Stimulated activated CD8-positive, alpha-beta memory T cell treated with anti-CD3 and anti-CD28 coated beads, Interleukin-7, amount 100 ng/mL, for 1 hour (primary cell): ENCODE measurements at places on chromosomes 11 and 22.

DNA sequence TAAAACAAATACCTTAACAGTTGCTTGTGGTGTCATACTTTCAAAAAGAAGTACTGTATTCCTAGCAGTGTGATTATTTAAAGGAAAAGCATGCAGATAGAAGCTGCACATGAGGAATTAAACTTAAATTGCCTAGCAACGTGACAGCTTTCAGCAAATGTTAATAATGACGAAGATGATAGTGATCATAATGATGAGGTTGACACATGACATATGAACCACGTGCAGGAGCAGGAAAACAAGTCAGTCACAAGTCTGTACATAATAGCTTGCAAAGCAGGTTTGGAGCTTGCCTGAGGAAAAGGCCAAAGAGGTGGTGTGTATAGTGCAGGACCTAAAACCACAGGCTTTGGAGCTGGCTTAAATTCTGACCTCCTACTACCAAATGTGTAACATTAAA, 30.6 kb upstream of the PIK3C2A start:
- DNase-seq = no peak

DNA sequence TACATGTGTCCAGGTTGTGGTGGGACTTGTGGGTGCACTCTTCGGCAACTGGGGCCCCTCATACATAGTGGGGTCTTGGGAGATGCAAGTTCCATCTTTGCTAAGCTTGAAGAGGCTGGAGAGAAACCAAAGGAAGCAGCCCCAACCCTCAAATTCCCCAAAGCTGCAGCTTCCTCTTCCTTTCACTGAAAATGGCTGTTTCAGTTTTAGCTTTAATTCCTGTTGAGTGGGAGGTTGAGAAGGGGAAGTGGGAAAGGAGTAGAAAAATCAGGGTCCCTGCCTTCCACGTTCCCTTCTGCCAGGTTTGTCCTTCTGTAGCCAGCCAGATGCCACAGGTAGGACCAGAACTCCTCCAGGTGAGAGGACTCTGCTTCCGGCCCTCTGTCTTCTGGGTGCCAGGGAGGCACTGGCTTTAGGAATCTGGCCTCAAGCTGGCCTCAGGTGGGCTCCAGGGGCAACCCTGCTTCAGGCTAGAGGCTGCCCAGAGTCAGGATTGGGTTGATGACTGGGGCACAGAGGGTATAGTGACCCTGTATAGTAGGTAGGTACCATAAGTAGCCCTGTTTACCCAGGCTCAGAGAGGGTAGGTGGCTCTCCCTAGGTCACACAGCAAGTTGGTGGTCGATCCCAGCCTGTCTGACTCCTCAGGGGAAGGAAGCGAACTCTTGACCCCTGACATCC, 16.2 kb downstream of the P2RY6 start:
- no peak for DNase-seq

DNA sequence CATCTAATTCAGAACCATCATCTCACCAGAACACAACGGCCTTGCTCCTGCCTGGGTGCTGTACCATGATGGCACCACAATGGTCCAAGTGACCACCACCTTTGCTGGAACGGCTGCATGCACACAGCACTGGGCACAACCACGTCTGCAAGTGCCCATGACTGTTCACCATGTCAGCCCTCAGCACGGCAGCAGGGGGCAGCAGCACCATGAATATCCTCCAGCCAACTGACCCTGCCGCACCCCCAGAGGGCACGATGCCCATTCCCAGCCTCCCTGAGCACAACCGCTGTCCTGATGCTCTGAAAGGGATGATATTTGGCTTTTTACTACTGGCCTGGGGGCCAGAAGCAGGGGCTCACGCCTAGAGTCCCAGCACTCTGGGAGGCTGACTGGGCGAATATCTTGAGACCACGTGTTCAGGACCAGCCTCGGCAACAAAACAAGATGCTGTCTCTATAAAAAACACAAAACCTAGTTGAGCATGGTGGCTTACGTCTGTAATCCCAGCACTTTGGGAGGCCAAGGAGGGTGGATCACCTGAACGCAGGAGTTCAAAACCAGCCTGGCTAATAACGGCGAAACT, 25.7 kb downstream of the DRD4 start:
- no peak for DNase-seq

DNA sequence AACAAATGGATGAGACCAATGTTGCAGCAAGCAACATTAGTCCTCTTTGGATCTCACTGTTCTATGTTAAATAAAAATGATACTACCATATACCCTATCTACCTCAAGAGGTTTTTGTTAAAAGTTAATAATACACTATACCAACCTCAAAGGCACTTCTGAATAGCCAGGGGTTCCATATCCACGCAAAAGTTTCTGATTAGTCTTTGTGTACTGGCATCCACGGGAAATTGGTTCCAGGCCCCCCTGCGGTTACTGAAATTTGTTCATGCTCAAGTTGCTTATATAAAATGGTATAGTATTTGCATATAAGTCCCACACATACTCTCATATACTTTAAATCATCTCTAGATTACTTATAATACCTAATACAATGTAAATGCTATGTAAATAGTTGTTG, 585.7 kb downstream of the INSC start:
- no peak for DNase-seq

GRCh38 chr22:47558828-47559700, 796.6 kb downstream of the TBC1D22A start:
- DNase-seq = no peak

GRCh38 chr11:77171885-77172665, 44.0 kb downstream of the MYO7A start:
- no peak for DNase-seq

DNA sequence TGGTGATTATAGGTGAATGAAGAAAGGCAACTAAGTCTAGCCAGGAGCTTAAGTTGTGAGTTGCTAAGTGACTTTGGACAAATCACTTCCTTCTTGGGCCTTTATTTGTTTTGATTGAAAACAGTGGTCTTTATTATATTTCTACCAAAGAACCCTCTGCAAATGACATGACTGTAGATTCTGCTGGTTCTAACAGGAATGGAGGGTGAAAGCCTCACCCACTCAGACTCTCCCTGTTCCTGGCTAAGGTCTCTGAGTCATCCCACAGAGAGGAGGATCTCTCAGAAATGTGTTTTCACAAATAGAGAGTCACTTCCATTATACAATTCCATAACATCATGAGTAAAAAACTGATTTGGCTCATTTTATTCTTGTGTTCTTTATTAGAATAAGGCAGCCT, 583.9 kb upstream of the LRRC4C start:
- no peak for DNase-seq

DNA sequence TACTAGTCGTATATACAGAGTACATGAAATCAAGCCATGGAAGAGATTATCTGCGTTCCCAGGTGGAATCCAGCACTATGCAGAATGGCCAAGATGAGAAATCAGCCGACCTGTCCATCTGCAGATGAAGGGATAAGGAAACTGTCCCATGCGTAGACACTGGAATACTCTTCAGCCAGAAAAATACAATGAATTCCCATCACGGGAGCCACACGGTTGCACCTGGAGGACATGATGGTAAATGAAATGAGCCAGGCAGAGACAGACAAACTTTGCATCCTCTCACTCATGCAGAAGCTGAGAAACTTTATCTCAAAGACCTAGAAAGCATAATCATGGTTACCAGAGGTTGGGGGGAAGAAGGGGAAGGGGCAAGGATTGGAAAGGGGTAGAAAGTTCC, 111.9 kb upstream of the TOP3B start:
- DNase-seq = no peak
